ENCODE measurements at places on chromosomes 5 and 9. TPM values are rescaled to one million over a fixed set of nuclear protein-coding genes. Genes with fewer than 3 reads are reported as not detected.

The C5 gene
- 0.54 TPM for total RNA-seq

GRCh38 chr5:153901449-153901848, 137.3 kb downstream of the FAM114A2 start:
- no peaks in the 10 kb centered on the region for H3K36me3 ChIP-seq
- no peak overlapping the region for H3K4me3 ChIP-seq
- H3K4me1 ChIP-seq = no peaks in the 10 kb centered on the region
- peak overlapping the region; percentile 31 for H3K27ac ChIP-seq
- no peak for DNase-seq
- H3K27me3 ChIP-seq = no peaks in the 10 kb centered on the region

- H3K4me3 ChIP-seq = no peak overlapping the region
- no peaks in the 10 kb centered on the region for H3K36me3 ChIP-seq
- H3K4me1 ChIP-seq = no peaks in the 10 kb centered on the region
- H3K27ac ChIP-seq = peak overlapping the region; percentile 72
- no peak for DNase-seq
Observed at GRCh38 chr5:52837591-52838001, 49.9 kb downstream of the ITGA1 start.

DNA sequence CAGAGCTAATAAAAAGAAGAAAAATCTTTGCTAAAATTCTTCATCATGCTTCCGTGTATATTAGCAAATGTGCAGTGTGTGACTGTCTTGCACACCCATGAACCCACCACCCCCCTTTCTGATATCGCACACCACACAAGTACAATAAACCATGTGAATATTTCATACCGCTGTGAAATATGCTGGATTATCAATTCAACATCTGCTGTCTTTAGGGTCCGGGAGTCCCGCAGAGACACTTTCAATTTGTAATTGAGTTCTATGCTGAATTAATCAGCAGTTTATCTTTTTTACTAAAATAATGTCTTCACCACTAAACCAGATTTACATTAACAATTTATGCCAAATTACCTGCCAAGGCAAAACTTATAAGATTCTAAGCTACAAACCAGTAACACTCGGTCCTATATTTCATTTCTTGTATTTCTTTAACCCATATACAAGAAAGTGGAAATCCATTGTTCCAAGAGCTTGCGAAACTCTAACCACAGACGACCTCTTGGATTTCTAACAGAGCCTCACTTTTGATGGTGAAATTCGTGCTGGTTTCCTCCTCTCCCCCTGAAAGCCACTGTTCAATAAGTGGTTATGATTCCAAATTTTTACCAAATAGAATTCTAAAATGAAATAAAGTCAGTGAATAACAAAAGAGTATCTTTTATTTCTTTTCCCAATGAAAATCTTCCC, 44.2 kb downstream of the PSMB7 start:
- H3K36me3 ChIP-seq = peaks cover 9% of the 10 kb centered on the region
- peaks cover 41% of the 10 kb centered on the region for H3K4me1 ChIP-seq
- no peak overlapping the region for H3K27ac ChIP-seq

- DNase-seq = no peak
- H3K27me3 ChIP-seq = no peaks in the 10 kb centered on the region
- H3K4me1 ChIP-seq = no peaks in the 10 kb centered on the region
- no peak overlapping the region for H3K27ac ChIP-seq
- no peak overlapping the region for H3K4me3 ChIP-seq
- H3K36me3 ChIP-seq = no peaks in the 10 kb centered on the region
Observed at GRCh38 chr9:18706648-18707047, 232.7 kb downstream of the ADAMTSL1 start.

Data from heart left ventricle (tissue), 16 donors.